Thoracic aorta (tissue), 2 donors: ENCODE measurements at places on chromosomes 2 and 18.

- no peaks in the 10 kb centered on the region for H3K36me3 ChIP-seq
- H3K4me1 ChIP-seq: no peaks in the 10 kb centered on the region
- no peak for DNase-seq
Measured at GRCh38 chr2:142325870-142326269, 195.1 kb upstream of the LRP1B start.

- H3K4me1 ChIP-seq: no peaks in the 10 kb centered on the region
- H3K36me3 ChIP-seq: no peaks in the 10 kb centered on the region
- H3K27ac ChIP-seq: no peak overlapping the region
- no peaks in the 10 kb centered on the region for H3K27me3 ChIP-seq
- no peak for DNase-seq
- no peak overlapping the region for H3K4me3 ChIP-seq
Measured at GRCh38 chr2:241132538-241133435, 16.5 kb downstream of the PASK start.

GRCh38 chr2:233369897-233370685 lies 15.8 kb downstream of the DGKD start:
- H3K4me1 ChIP-seq: peaks cover 8% of the 10 kb centered on the region
- no peak overlapping the region for H3K4me3 ChIP-seq
- H3K36me3 ChIP-seq: no peaks in the 10 kb centered on the region
- DNase-seq: no peak
- no peak overlapping the region for H3K27ac ChIP-seq

DNA sequence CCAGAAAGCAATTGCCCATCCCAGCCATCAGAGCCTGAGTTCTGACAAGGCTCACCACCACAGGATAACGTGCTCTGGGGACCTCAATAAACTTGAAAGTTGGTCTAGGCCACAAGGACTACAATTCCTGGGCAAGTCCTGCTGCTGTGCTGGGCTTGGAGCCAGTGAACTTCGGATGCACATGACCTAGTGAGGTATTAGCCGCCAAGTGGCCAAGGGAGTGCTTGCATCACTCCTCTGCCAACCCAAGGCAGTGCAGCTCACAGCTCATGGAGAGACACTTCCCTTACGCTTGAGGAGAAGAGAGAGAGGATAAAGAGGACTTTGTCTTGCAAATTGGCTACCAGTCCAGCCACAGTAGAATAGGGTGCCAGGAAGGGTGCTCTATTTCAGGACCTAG lies 219.6 kb downstream of the MBD2 start:
- H3K27me3 ChIP-seq: no peaks in the 10 kb centered on the region
- H3K4me3 ChIP-seq: no peak overlapping the region
- no peaks in the 10 kb centered on the region for H3K36me3 ChIP-seq
- no peaks in the 10 kb centered on the region for H3K4me1 ChIP-seq
- no peak overlapping the region for H3K27ac ChIP-seq
- no peak for DNase-seq

DNA sequence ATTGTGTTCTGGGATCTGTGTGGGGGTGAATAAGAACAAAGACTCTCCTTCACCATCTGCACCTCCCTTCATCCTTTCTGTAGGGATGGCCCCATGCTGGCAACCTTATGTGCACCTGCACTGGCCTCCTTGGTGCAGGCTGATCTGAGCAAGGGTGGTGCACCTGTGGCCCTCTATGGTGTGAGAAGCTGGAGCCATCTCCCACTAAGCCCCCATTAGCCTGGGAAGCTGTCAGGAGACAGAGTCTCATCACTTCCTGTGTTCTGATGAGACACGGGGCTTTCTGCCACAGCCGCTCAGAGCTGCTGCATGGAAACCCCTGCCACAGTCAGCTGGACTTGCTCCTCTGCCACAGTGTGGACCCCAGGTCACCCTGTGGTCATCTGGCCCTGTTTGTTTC lies 565.3 kb upstream of the SALL3 start:
- H3K4me1 ChIP-seq: no peaks in the 10 kb centered on the region
- H3K27ac ChIP-seq: no peak overlapping the region
- no peaks in the 10 kb centered on the region for H3K36me3 ChIP-seq
- no peaks in the 10 kb centered on the region for H3K27me3 ChIP-seq
- H3K4me3 ChIP-seq: no peak overlapping the region
